ENCODE measurements at places on chromosomes 12 and 14.

DNA sequence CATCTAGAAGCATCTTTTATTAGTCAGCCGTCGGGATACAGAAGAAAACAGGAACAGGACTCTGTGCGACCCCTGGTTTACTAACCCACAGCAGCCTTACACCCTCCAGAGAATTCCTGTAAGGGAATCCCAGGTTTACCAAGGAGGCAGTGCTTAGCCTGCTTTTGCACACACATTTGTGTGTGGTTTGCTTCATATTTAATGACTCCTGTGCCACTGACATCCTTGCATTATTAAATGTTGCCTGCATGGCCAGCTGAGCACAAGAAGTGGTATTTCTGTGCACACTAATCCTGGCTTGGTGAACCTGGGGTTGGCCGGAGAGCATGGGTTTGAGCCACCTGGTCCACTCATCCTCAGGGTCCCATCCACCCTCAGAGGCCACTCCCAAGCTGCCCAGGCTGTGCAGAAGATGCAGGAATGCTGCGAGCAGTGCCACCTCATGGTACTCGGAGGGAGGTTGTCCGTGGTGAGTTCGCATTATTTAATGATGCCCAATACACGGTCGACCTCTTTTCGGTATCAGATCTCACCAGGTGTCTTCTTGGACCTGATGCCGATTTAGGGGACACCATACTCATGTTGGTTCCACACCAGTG is 152.4 kb upstream of the RTL1 start:
- DNase-seq, result no peak

DNA sequence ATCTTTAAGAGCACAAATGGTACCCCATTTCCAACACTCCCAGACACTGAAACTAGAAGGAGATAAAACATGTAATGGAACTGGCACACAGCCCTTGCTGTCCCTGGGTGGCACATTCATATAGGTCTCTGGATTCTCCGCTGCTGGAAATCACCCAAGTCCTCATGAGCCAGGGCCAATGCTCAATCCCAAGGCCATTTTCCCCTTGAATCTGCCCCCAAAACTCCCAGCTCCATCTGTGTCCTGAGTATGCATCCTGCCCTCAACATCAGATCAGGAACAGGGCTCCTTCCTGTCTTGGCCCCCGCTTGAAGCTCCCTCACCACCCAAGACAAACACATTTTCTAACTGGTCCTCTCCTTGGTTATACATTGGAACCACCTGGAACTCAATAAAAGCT is 24.6 kb downstream of the KRT76 start:
- no peak for DNase-seq

GRCh38 chr14:50785457-50786063 is 45.4 kb downstream of the NIN start:
- no peak for DNase-seq

- DNase-seq, result no peak
These were observed 206.0 kb upstream of the MYL2 start for GRCh38 chr12:111126331-111126730.

DNA sequence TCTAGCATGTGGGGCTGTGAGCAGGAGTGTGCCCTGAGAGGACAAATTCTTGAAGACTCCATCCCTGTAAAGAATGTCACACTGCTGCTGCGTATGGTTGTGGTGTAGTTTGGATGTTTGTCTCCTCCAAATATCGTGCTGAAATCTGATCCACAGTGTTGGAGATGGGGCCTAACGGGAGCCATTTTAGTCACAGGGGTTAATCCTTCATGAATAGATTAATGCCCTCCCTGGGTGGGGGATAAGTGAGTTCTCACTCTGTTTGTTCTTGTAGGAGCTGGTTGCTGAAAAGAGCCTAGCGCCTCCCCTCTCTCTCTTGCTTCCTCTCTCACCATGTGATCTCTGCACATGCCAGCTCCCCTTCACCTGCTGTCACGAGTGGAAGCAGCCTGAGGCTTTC is 94.5 kb upstream of the VASH1 start:
- no peak for DNase-seq

DNA sequence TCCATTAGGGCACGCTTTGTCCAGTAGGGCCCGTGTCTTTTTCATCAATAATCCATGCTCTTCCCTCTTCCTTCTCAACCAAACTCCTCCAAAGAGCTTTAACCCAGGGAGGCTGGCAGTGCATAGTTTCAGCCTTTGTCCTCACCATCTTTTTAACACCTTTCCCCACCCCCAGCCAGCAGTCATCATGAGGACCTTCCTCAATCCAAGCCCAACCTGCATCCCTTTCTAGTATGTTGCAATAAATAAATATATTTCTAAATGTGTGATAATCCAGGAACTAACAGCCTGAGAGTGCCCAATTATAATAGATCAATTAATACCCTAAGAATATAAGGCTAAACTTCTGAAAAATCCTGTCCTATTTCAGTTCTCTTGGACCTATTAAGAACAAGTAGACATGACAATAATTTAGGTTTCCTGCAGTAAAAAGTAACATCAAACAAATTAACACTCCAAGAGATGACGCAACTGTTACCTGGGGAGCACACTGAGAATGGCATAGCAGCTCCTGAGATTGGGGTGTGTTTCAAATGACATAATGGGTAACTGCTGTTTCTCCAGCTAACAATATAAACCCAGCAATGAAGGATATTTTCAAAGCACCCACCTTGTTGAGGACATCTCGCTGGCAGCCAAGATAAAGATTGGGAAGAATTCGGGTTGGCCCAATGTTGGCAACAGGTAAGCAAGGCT is 62.6 kb downstream of the DUSP16 start:
- DNase-seq, result no peak

GRCh38 chr14:34302654-34303053 is 159.4 kb downstream of the SPTSSA start:
- no peak for DNase-seq

- DNase-seq, result no peak
These were observed 575 bp downstream of the TRAF3 start for GRCh38 chr14:102777711-102778337.

DNA sequence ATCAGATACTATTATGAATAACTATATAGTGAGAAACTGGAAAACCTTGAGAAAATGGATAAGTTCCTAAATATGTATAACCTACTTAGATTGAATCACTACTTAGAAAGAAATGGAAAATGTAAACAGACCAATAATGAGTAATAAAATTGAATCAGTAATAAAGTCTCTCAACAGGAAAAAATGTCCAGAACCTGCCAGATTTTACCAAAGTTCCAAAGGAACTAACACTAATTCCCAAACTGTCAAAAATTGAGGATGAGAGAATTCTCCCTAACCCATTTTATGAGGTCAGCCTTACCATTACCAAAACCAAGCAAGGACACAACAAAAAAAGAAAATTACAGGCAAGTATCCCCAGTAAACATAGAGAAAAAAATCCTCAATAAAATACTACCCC is 272.0 kb downstream of the RPAP3 start:
- DNase-seq, result no peak

DNA sequence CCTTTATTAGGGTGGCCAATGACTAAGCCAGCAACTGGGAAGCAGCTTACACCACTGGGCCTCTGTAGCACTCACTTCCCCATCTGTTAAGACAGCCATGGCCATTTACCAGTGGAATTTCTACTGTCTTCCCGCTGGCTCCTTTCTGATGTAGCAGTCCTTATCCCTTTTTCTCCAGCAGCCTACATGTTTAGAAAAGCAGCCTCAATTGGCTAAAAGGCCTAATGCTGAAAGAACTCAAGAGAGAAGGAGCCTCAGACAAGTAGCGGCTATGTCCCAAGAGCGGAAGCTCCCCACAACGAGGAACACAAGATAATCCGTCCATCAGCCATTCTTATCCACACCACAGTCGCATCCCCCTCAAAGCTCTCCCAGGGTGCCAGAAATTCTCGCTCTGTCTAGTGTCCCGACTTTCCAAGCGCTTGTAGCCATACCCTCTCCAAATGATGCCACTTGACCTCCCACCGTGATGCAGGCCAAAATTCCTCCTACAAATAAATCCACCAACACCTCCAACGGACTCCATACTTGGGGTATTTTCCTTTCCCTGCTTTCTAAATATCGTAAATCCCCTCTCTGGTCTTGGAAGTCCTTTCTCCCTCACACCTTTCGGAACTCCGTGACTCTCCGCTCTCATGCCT is 624 bp downstream of the M6PR start:
- no peak for DNase-seq

GRCh38 chr12:48038085-48038484 is 33.8 kb upstream of the COL2A1 start:
- DNase-seq, result no peak

DNA sequence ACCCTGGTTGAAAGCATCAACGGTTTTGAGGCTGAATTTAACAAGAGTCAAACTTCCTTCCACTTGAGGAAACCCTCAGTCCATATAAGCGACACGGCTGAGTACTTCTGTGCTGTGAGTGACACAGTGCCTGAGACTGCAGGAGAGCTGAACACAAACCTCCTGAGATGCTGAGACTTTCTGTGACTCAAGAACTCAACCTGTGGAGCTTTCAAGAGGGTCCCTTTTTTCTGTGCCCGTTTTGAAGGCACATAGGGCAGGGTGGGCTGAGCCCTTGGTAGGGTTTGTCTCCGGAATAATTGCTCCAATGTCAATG is 305.3 kb upstream of the OR4E1 start:
- DNase-seq, result no peak

GRCh38 chr12:120366845-120367232 is 2.1 kb downstream of the MSI1 start:
- DNase-seq, result no peak

- no peak for DNase-seq
These were observed 21.1 kb upstream of the PPP2R5E start for GRCh38 chr14:63564318-63564717.

- DNase-seq, result no peak
These were observed 53.7 kb downstream of the SYT1 start for GRCh38 chr12:78918268-78918667.

GRCh38 chr12:13390918-13391317 is 194.4 kb downstream of the EMP1 start:
- DNase-seq, result no peak

DNA sequence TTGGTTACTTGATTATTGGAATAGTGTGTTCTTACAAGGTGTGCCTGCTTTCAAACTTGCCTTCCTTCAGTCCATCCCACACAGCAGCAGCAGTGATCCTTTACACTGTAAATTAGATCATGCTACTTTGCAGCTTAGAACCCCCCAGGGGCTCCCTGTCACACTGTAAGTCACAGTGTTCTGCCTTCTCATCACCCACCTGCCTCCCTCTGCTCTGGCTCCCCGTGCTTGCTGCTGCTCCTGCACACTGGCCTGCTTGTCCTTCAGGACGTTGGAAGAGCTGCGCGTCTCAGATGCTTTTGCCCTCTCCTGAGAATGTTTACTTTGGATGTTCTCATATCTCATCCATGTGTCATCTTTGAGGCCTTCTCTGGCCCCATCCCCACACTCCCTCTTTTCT is 27.3 kb downstream of the ZC3H14 start:
- DNase-seq, result no peak

DNA sequence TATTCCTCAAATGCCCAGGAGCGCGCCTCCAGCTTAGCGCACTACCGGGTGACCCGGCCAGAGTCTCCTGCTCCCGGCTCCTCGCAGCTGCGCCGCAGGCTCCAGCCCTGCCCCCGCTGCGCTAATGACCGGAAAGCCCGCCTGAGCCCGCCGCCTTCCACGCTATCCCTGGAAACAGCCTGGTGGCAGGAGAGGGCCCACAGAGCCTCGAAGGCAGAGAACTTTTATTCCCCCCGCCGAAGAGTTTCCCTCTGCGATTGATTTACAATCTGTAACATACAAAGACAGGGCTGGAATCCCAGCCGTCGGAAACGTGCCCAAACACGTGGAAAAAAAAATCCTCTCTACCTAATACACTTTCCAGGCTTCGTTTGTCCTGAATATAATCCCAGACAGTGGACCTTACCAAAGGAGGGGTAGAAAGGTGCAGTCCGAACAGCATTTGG is 1.5 kb downstream of the COL2A1 start:
- no peak for DNase-seq

DNA sequence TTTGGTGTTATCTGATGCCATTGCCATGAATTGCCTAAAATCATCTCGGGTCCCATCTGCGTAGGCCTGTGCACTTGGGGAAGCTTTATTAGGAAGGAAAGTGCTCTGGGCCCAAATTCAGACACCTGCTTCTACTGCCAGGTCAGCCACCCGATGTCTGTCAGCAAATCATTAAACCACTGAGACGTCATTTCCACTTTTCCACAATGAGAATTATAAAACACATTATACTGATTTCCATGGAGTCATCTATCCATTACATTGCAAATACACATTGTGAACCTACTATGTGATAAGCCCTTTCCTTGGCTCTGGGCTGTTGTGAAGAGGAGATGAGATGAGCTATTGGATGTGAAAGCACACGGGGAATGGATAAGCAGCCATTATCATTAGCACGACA is 1022.9 kb downstream of the BCL11B start:
- no peak for DNase-seq

GRCh38 chr12:123816896-123817537 is 54.9 kb downstream of the DNAH10 start:
- DNase-seq, result no peak

DNA sequence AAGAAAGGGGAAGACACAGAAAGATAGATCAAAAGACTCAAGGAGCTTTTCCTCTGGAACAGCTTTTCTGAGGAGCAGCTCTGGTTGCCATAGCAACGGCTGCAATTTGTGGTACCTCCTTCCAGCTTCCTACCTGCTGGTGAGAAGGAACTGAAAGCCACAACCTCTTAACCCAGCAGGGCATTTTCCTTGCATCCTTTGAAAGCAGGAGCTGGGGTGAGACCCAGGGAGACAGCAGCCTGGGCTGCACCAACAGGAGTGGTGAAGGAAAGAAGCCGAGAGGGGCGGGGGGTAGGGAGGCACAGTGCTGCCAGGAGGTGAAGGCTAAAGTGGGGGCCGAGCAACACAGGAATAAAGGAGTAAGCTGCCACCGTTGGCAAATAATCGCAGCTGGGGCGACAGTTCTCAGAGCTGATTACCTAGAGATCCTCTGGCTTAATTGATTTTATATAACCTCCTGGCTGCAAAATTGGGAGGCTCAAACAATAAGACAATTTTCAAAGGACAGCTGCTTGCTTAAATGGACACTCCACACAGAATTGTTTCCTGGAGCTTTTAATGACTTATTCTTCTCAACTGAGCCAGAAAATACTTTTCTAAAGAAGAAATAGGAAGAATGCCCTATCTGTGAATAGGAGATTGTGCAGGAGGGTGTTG is 129.4 kb downstream of the RPAP3 start:
- no peak for DNase-seq

GRCh38 chr12:120843472-120843871 is 60.7 kb downstream of the SPPL3 start:
- DNase-seq, result no peak

GRCh38 chr12:5171701-5172100 is 128.0 kb downstream of the KCNA5 start:
- no peak for DNase-seq

DNA sequence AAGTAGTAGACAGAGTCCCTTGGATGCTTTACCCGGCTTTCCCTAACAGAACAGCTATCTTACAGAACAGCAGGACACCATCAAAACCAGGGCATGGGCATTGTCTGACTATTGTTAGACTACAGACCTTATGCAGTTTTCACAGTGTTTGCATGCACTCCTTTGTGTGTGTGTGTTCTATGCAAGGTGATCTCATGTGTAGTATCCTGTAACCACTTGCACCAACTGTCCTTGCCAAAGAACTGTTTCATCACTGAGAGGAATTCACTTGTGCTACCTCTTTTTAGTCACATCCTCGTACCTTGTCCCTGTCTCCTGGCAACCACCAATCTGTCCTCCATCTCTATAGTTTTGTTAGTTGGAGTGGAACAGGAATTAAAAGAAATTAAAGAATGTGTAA is 183.6 kb upstream of the PZP start:
- DNase-seq, result no peak
